NK-92 treated with Interleukin-12 subunit alpha and Interleukin-12 subunit beta, amount 100 ng/mL, for 24 hours (cell line): ENCODE measurements at places on chromosomes 1 and 21.

GRCh38 chr1:6899621-6900020 is 114.4 kb downstream of the CAMTA1 start:
- DNase-seq, result no peak

DNA sequence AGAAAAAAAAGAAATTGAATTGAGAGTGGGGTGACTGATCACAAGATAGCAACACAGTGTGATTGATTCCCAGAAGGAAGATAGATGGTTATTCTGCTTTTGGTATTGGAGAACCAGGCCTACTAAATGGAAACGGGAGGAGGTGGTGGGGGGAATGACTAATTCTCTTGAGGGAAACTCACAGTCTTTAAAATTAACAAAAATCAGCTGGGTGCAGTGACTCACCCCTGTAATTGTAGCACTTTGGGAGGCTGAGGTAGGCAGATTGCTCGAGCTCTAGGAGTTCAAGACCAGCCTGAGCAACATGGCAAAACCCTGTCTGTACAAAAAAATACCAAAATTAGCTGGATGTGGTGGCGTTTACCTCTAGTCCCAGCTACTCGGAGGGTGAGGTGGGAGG is 134.6 kb upstream of the PDE4B start:
- DNase-seq, result no peak

DNA sequence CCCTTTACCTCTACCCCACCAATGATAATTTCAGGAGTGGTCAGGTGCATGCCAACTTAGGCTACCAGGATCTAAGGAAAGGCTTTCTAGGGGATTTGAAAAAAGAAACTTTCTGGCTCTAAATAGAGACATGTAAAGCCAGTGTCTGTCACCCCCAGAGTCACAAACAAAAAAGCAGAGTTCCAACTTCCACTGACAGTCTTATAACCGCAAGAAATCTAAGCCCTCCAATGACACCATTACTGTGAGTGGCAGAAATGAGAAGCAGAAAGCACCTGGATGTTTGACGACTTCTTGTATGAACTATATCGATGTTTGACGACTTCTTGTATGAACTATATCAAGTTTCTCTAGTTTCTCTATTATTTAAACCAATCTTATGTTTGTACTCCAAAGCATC is 6.0 kb downstream of the DENND1B start:
- no peak for DNase-seq

DNA sequence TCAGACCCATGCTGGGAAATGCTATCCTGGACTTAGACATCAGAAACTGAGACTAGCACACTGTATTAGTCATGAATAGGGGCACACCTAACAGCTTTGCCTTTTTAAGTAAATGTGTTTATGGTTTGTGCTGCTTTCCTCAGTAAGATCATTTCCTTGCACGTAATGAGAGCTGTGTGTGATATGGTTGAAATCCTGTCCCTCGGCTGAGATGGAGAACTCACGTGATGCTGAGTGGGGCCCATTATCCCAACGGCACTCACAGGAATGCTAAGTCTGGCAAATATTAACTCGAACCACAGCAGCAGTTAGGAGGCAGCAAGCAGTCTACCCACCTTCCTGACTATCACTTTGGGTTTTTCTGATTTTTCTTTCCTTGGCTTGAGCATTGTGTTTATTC is 38.2 kb downstream of the BCL9 start:
- DNase-seq, result no peak

GRCh38 chr1:201369209-201369608 is 8.3 kb downstream of the TNNT2 start:
- DNase-seq, result no peak

GRCh38 chr21:42280356-42281180 is 34.6 kb downstream of the TFF3 start:
- DNase-seq, result no peak

GRCh38 chr1:197884173-197884572 is 18.3 kb upstream of the C1orf53 start:
- DNase-seq, result no peak

- no peak for DNase-seq
These were observed 17.9 kb upstream of the ATP6V1G3 start for GRCh38 chr1:198558402-198558801.

DNA sequence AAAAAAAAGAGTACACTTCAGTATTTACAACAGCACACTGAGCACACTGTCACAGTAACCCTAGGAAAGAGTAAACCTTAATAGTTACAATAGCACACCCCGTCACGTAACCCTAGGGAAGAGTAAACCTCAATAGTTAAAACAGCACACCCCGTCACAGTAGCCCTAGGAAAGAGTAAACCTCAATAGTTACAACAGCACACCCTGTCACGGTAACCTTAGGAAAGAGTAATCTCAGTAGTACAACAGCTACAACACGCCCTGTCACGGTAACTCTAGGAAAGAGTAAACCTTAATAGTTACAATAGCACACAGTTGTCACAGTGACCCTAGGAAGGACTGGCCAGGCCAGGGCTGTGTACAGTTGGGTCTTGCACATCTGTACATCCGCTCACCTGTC is 3.0 kb downstream of the CDK11A start:
- no peak for DNase-seq

DNA sequence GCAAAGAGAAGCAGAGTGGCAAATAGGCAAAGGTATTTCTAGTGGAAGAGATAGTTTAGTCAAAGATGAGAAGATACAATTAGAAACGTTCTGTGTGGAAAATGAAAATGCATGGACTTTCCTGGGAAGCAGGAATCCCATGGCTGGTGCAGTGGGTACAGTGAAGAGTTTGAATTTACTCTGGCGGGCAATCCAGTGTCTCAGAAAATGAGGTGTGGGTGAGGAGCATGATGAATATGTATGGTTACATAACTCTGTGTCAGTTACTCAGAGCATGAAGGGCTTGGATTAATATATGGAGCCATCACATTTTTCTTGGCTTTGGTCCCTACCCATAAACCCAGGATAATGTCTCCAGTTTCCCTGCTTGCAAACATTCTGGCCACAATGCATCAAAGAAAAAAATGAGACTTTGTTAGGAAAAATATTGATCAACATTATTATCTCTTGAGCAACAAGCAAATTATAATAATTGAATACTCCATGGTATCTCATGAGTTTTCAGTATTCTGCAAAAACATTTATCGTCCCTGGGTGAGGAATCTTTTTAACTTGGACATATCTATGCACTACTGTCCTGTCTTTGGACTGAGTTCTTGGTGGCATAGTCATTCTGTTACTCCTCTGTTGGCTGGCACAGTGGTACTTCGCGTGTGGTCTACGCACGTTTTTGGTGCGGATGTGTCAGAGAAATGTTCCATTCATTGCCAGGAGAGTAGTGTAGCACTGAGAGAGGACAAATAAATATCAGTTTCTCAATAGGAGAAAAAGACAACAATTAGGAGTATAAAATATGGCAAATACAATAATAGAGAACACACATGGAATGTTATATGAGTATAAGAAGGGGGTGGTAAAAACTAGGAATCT is 173.7 kb upstream of the C1orf105 start:
- no peak for DNase-seq

DNA sequence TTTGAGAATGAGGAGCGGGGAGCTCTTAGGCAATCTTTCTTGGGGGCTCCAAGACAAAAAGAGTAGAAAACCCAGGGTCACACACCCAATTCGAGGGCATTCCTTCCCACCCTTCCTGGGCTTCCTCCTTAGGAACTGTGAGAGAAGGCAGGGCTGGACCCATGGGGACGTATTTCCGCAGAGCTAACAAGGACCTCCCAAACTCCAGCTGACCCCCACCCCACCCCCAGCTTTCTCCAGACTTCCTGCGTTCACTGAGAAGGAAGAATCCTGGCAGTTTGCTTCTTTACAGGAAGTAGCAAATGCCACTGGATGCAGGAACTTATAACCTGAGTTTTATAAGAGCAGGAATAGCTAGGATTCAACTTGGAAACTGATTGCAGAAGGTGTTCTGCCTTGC is 2.7 kb upstream of the LHX9 start:
- no peak for DNase-seq

DNA sequence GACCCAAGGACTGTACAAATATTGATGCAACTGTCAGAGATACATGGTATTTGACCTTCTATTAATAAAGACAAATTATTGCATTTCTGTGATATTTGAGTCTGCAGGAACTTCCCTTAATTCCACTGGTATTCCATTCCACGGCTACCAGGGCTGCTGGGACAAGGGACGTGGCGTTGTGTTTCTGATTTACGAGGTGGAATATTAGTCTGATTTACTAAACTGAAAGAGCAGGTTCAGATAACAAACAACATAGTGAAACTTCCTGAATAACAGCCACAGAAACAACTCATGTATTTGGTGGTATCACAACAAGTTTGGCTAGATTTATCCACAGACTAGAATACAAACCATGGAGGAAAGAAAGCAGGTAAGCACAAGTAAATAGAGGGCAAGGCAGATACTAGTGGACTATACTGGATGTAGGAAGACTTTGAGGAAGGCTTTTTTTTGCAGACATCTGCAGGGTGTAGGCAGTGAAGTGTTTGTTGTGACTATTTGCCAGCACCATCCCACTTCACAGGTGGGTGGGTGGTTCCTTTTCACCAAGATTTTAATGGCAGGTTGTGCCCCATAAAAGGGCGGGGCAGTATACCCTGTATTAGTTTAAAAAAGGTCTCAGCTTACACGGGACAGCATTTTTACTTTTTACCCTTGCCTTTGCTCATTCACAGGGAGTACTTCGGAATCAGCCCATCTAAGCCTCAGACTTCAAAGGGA is 100.4 kb downstream of the FGGY start:
- no peak for DNase-seq

- no peak for DNase-seq
These were observed 23.6 kb downstream of the VAMP4 start for GRCh38 chr1:171718216-171718615.
